ENCODE measurements at places on chromosomes 12 and 14.

DNA sequence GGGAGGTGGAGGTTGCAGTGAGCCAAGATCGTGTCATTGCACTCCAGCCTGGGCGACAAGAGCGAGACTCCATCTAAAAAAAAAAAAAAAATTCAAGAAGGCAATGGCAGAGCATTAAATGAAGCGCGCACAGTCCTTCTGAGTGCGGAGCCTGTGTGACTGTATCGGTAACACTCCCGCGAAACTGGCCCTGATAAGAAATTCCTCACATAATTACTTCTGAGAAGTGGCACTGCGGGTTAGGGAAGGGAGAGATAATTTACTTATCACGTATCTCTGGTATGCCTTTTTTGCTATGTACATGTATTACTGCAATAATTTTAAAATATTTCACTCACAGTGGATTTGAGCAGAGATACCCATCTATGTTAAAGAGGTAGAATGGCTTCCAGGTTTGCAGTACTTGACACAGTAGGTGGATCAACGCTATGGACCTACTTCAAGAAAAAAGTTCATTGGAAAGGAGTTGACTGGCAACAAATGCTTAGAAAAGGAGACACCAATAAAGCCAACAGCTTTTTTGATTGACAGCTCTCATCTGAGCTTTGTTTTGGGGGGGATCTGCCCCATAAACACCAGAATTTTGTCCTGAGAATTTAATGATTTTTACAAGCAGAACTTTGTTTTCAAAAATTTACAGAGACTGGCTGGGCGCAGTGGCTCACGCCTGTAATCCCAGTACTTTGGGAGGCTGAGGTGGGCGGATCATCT is 29.2 kb upstream of the SPTLC2 start:
- DNase-seq, result no peak

DNA sequence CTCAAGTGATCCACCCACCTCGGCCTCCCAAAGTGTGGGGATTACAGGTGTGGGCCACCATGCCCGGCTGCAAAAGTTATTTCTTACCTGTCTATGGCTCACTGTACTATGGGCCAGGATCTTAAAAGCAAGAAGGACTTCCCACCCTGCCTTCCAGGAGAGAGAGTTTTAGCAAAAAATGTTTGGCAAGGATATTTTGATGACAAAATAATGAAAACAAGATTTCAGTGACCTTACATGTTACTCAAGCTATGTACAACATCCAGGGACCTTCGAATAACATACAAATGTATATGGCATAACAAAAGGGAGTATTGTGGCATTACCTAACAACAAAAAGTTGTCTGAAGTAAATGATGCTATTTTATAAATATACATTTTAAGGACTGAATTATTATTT is 55.1 kb downstream of the ANO6 start:
- no peak for DNase-seq

GRCh38 chr14:101791919-101792572 is 30.5 kb downstream of the PPP2R5C start:
- peak; percentile 63 for DNase-seq

DNA sequence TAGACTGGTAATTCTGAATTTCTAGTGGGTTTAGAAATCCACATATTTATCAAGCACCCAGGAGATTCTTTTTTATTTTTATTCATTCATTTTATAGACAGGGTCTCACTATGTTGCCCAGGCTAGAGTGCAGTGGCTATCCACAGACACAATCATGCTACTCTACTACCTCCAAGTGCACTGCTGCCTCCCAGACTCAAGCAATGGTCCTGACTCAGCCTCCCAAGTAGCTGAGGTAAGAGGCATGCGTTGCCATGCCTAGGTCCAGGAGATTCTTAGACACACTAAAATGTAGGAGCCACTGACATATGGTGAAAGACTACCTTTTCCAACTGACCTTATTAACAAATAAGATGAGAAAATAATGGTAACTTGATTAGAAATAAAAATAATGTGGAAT is 38.9 kb downstream of the KIF21A start:
- DNase-seq, result no peak

DNA sequence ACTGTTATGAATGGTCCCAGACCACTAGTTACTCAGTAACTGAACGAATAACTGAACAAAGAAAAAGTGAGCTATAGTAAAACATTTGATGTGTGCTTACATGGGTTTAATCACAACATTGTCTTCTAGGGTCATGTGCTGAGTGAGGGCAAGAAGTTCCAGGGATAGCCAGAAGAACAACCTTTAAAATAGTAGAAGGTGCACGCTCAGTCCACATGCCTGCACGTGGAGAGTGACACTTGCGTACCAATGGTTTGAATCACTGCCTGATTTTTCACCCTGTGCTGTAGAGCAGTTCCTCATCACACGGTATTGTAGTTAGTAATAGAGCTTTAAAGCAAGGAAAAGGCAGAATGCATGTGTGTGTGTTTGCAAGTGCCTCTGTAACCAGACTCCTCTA is 224.2 kb downstream of the EGLN3 start:
- DNase-seq, result no peak

- DNase-seq, result no peak
Observed at GRCh38 chr12:102401087-102401486, 79.3 kb downstream of the IGF1 start.

- no peak for DNase-seq
Observed at GRCh38 chr14:47269756-47270492, 405.5 kb downstream of the MDGA2 start.

DNA sequence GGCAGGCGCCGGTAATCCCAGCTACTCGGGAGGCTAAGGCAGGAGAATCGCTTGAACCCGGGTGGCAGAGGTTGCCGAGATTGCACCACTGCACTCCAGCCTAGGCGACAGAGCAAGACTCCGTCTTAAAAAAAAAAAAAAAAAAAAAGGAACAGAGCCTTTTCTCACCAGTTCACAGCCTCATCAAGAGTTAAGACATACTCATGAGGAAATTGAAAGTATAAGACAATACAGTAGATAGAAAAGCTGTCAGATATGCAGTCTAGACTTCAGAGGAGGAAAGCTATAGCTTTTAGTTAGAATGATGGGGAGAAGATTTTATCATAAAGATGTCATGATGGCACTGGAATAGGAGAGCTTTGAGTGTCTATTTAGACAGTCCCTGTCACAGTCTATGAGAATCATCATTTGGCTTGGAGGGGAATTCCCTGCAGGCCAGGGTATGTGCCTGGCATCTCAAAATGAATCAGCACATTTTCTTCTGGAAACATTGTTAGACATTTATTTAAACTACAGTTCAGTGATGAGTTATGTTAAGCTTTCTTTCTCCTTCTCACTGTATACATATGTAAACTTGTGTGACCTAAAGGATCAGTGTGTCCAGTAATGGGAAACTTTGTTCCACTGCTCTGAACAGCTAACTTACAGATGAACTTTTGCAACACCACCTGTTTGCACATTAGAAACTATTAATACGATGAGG is 2.9 kb upstream of the RAB35 start:
- DNase-seq, result no peak

GRCh38 chr12:89247541-89247942 is 104.8 kb downstream of the DUSP6 start:
- no peak for DNase-seq

DNA sequence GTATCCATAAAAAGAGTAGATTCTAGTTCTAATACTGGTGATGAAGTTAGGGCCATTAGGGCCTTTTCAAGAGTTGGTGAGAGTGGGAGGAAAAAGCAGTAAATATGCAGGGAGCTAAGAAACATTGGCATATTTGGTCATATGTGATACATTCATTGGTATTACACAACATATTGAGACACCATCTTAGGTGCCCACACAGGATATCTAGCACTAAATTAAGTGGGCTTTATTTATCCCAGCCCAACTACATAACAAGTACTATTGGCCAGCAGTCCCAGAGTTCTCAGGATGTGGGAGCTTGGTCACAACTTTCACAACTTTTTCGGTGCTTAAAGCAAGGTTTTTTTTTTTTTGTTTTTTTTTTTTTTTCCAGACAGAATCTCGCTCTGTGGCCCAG is 2.0 kb upstream of the ING4 start:
- DNase-seq, result no peak

- no peak for DNase-seq
Observed at GRCh38 chr12:94603434-94604365, 46.7 kb downstream of the TMCC3 start.

DNA sequence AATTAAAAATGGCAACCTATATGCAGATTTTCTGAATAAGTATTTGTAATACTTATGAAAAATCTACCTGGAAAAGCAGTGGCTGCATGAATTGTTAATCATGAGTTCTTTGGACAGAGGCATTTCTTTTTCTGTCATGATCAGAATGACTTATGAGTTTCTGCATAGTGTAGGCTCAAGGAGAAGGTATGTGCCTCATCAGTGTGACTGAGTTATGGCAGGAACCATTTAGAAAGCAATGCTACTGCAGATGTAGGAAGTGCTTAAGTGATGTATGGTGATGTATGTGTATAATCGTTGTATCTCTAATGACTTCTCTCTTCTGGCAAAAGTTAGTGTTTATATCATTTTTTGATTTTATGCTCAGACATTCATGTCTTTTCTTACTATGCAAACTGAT is 816.4 kb upstream of the FBXO33 start:
- no peak for DNase-seq

DNA sequence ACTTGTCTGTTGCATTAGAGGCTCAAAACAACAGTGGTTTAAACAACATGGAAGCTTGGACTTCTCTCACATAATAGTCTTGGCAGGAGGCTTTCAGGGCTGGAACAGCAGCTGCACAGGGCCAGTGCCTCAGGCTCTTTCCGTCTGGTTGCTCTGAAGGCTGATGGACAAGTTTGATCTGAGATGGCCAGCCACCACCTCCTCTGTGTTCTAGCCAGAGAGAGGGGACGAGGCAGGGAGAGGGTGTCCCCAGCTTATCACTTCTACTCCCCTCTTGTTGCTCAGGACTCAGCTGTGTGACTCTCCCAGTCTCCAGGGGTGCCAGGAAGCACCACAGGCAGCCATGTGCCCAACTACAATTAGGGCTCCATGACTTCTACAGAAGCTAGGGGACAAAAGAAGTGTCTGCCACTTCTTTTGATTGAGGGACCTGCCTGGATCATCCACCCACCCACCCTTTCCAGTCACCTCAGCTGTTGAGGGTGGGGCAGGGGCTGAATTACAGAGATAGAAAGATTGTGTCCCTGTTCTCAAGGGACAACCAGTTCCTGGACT is 46.6 kb downstream of the SMIM41 start:
- peak; percentile 19 for DNase-seq

DNA sequence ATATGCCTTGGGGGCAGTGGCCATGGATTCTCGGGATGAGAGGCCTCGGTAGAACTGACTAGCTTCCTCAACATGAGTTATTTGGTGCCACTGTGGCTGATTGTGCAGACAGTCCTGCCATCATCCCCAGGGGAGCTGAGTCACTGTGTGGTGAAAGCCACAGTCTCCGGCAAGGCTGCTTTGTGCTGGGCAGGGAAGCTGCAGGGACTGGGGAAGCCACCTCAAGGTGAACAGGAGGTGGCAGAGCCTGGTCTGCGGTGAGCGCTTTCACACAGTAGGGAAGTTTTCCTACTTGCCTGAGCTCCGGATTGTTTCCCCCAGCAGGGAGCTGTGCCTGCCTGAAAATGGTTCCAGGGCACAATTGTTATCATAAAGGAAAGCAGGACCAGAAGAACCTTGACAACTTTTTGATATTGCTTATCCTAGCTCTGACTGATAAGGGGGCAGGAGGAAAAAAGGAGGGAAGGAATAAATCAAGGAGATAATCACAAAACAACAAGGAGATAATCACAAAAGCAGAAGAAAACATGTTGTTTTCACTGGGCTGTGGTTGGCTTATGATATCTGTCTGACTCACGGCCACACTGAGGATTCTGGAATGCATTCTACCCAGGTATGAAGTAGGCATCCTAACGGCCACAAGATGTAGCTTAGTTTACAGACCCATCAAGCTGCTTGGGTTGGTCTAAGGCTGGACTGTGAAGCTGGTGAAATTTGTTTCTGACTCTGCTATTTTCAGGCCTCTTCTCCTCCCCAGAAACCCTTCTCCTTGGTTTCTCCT is 32.2 kb upstream of the GNG2 start:
- no peak for DNase-seq

DNA sequence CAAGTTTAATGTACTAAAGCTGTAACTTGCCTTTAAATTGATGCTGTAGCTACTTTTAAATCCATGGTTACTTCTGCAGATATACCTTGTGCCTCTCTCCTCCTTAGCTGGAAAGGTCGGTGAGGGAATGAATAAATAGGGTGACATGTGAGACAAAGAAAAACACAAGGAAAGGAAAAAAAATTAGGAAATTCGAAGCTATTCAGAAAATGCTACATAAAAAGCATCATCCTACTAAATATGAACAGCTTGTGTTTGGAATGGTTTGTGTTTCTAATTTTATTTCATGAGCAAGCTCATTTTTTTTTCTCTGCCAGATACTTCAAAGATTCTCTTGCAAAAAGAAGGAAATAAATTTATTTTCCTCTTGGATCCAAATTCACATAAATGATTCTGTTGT is 186.3 kb upstream of the NUDT4 start:
- DNase-seq, result no peak

- no peak for DNase-seq
Observed at GRCh38 chr12:94353130-94353529, 106.5 kb downstream of the CEP83 start.

DNA sequence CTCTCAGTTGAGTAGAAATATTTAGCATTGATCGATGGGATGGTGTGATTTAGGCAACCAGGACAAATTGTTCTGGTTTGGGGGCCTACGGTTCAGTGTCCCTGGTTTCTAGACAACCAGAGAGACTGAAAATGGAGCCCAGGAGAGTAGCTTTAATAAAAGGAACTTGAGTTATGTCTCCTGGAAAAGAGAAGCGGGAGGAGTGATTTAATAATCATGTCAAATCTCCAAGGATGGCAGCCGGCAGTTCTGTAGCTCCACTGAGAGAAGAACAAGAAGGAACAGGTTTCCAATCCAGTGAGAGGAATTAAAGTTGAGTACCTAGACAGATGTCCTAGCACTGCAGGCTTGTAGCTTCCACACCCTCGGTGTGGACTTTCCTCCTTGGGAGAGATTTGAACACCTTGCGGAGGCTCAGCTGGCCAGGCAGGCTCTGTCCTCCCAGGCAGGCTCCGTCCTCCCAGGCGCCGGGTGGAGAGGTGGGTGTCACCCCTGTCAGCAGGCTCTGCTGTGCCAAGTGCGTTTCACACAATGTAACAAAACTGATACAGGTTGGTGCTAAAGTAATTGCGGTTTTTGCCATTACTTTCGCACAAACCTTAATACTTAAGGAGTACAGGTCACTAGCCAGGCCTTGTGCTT is 45.9 kb downstream of the SLC6A12 start:
- DNase-seq, result no peak

GRCh38 chr14:77024171-77024691 is 4.3 kb downstream of the IRF2BPL start:
- DNase-seq, result peak; percentile 16

- DNase-seq, result no peak
Observed at GRCh38 chr14:66288511-66288910, 197.7 kb upstream of the CCDC196 start.

DNA sequence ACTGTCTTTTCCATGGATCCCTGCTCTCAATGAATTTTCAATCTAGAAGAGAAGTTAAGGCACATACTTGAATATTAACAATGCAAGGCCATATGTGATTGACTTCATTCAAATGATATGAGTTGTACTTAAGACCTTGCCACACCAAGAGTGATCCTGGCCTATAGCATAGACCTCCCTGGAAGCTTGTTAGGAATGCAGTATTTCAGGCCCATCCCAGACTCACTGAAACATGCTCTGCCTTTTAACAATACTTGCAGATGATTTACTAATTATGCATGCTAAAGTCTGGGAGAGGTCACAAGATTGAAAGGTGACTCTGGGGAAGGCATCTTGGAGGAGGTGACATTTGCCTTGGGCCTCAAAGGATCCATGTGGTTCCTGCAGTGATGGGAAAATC is 43.2 kb downstream of the RFX4 start:
- DNase-seq, result no peak

- no peak for DNase-seq
Observed at GRCh38 chr14:75559451-75560222, 18.8 kb upstream of the FLVCR2 start.

- DNase-seq, result no peak
Observed at GRCh38 chr12:97983796-97984195, 521.2 kb downstream of the RMST start.

Measured in endothelial cell of umbilical vein (primary cell).